HuH-7 (cell line): ENCODE measurements at places on chromosomes 3 and 15.

GRCh38 chr15:45157974-45158373 is 28.2 kb downstream of the DUOX1 start:
- no peak for DNase-seq

DNA sequence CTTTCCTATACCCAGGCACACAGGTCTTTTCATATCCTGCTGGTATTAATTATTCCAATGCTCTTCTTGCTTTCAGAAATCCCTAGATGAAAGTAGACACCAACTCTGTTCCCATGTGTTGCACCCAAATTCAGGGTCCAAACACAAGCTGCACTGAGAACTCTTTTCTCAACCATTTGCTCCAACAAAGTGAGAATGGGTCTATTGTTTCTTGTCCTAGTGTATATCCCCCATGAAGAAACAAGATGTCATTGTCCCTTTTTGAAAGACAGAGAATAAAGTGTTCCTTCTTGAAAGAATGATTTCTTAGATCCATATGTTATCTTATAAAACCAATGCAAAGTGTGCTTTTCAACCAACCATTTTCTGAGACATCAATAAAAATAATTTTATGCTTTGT is 353.7 kb downstream of the CNTN6 start:
- DNase-seq = no peak

DNA sequence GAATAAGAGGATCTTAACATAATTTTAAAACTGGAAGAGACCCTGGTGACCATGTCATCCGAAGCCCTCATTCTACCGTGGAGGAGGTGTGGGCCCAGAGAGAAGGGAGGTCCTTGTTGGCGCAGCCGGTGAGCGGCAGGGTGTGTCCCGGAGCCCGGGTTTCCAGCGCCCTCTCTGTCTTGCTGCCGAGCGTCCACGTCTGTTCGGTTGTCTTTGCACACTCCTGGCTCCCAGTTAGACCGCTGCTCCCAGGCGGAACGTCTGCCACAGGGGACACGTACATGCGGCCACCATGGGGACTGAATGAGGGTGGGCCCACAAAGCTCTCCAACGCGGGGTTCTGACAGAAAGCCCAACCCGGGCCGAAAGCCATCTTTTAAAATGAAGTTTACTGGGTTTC is 6.6 kb upstream of the MUC4 start:
- DNase-seq = no peak

DNA sequence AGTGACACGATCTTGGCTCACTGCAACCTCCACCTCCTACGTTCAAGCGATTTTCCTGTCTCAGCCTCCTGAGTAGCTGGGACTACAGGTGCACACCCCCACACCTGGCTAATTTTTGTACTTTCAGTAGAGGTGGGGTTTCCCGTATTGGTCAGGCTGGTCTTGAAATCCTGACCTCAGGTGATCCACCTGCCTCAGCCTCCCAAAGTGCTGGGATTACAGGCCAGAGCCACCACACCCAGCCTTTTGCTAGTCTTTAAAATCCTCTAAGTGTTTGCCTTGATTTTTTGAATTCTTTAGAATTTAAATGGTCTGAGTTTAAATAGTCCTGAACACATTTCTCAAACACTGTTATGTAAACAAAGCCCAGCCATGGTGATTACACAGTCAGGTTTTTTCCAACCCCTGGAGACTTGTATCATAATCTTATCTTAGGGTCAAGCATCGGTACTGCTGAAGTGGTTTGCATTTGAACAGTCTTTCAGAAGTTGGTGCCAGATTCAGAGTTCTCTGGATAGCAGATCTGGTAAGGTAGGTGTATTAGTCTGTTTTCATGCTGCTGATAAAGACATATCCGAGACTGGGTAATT is 28.2 kb upstream of the PIAS1 start:
- peak; percentile 34 for DNase-seq

- DNase-seq = no peak
Observed at GRCh38 chr3:145094355-145094941, 1066.5 kb downstream of the PLOD2 start.

DNA sequence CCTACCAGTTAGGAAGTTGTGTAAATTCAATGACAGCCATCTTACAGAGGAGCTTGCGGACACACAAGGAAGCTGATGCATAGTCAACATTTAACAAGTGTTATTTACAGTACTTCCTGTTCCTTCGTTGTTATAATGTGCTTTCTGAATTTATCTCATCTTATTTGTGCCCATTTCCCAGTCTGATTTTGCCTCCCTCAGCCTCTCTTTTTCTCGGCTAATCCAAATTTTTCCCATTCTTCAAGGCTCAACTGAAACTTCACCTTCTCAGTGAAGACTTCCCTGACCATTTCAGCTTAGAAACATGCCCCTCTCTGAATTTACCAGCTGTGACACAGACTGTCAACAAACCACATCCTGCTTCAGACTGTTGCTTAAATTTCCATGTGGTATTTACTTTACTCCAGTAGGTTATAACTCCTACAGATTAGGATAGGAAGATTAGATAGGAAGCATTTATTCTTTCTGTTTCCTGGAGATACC is 55.7 kb upstream of the CP start:
- DNase-seq = peak; percentile 36

DNA sequence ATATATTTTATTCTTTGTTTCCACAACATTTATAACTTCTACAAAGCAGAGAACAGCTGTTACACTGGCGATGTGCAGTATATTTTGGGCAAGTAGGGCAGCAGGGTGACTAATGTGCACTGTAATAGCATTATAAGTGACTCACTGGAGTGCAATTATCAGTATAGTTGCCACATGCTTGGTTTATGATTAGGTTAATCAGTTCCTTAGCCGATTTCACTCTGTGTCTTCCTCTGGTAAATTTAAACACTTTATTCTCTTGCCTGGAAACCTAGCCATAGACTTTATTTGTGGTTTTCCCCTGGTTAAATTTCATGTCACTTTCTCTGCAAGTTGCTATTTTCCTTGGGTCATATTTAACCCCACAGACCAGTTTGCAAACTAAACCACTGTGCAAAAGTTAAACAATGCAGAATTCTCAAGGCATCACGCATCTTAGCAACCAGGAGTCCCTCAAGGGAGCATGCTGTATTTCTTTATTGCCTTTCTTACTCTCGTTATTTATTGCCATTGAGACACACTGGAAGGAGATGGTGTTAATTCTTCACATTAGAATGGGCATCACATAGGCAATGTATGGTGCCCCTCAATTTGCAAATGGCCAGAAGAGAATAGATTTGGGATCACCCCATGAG is 690.2 kb upstream of the DPPA4 start:
- DNase-seq = no peak

GRCh38 chr3:11434017-11434526 is 161.9 kb downstream of the ATG7 start:
- no peak for DNase-seq

DNA sequence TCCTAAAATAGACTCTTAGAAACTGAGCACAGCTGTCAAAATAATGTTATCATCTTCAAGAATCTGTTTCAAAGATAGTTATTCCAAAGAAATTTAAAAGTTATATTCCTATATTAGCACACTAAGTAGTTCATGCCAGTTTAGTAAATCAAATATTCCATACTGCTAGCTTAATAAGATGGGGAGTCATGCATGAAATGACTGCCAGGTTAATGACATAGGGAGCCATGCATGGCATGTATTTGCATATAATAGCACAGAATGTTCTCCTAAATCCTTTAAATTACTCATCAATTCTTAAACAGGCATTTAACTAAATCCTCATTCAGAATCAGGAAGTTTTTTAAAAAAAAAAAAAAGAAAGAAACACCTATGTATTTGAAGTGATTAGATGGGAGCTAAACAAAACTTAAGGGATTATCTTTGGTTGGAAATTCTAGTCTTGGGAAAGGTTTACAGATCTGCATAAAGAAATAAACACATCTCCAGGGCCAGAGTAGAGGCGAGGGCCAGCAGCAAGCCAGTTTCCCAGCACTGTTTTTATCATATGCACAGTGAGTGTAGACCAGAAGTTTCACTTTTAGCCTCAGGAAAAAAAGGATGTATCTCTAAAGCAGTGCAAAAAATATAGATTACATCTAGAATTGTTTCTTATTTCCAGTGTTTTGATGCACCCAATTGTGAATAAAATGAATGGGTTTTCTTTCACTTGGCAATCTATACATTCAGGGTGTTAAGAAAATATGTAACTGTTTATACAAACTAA is 366.4 kb upstream of the AGTR1 start:
- DNase-seq = no peak

DNA sequence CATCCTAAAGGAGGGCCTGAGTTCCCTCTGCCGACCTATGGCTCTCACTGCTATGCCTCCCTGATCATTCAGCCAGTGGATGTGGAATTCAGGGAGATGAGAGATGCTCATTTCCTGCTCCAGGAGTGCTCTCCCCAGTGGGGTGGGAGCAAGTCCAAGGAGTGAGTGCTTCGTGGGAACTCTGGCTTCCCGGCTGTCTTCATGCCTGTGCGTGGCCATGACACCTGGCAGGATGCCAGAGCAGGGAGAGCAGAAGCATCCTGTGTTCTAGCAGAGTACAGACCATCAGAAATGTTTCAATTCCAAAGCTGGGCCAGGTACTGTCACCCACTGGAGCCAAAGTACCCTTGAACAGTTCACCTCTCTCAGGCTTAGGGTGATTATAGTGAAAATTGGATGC is 45.1 kb downstream of the APH1B start:
- no peak for DNase-seq

- DNase-seq = no peak
Observed at GRCh38 chr15:22954326-22954725, 25.8 kb downstream of the CYFIP1 start.

DNA sequence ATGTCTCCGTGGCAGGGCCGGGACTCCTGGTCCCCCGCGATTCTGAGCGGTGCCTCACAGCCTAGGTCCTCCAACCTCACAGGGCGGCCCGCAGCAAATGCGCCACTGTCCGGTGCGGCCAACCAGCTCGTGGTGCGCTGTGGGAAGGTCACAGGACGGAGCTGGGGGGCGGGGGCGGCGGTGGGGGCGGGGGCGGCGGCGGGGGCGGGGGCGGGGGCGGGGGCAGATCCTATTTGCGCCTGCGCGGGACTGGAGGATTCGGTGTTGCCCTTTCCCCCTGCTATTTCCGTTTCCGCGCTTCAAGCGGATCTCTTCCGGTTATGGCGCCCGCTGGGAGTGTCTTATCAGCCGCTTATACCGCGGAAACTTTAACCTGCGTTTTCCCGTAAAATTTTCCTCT is 106.7 kb upstream of the SNRPN start:
- no peak for DNase-seq

- no peak for DNase-seq
Observed at GRCh38 chr3:101846709-101847108, 2.6 kb upstream of the NFKBIZ start.

DNA sequence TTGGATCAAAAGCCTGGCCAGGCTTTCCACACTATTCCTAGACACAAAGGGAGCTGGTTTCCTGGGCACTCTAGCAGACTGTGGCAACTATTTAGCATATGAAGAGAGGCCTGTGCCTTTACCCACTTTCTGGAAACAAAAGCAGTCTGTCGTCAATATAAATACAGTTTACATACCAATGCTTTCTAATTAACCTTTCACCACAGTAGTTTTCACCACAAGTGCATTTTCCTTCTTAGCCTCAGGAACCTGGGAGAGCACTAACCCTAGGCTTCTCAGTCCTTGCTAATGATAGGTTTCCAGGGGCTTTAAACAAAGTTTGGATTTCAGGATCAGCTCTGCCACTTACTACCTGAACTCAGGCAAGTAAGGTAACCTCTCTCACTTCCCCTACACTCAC is 499.1 kb downstream of the MAGI1 start:
- no peak for DNase-seq

- DNase-seq = no peak
Observed at GRCh38 chr3:32097768-32098167, 8.7 kb upstream of the GPD1L start.

GRCh38 chr3:17841190-17841828 is 98.9 kb upstream of the TBC1D5 start:
- peak; percentile 88 for DNase-seq

DNA sequence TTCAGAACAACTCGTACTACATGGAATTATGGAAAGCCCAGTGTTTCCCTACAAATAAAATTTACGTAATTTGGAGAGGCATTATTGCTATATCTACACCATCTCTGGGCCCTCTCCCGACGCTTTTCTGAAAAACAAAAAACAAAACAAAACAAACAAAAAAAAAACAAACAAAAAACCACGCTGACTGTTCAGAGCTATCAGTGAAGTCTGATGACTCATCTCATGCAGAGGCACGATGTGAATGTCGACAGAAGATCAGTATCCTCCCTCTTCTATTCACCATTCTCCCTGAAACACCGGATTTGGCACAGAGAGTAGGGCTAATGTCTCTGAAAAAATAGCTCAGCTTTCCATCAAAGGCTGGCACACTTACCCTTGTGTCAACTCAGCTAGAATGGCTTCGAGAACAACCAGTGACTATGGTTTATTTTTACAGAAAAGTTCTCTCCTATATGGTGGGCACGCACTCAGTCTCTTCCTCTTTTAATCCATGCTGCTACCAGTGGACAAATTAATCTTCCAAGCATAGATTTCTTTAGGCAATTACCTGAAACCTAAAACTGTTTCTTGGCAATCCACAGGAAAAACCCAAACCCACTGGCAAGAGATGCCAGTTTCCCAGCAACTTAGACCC is 1.5 kb downstream of the CRBN start:
- DNase-seq = no peak

DNA sequence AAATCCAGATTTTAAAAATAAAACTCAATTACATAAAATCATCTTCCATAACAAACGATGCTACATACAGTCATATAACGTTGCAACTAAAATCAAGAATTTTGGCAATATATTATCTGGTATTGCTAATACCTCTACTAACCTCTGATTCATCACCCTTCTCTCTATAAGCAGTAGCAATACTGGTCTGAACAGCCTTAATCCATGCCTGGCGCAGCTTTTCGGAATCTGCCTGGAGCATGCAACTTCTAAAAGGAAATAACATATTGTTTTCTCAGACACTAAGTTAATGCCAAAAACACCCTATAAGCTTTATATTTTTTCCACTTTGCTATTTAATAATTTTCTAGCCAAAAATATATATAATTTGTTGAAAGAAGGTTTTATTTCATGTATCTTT is 35.4 kb upstream of the XXYLT1 start:
- no peak for DNase-seq

DNA sequence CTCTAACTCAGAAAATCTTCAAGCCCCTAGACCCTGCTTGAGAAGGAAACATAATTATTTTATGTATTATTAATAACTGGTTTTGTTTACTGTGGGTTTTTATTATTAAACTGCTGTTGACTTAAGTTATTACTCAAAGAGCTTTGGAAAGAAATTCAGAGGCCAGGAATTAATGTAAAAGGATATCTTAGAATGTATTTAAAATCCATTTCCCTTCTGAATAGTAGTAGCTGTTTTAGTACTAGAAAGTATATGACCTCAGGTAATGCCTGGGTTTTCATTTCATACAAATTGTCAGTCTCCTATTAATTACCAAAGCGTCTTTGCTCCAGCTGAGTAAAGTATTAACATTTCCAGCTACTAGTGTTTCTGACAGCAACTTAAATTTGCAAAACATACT is 223.1 kb downstream of the ITPR1 start:
- no peak for DNase-seq

- no peak for DNase-seq
Observed at GRCh38 chr3:158460926-158461325, 110.1 kb upstream of the MLF1 start.

GRCh38 chr15:63191895-63192618 is 2.7 kb downstream of the RAB8B start:
- DNase-seq = no peak
